IPS DF 6.9 (cell line): ENCODE measurements at places on chromosomes 2 and 18.

- no peak for DNase-seq
Observed at GRCh38 chr2:152434395-152435182, 99.6 kb downstream of the FMNL2 start.

DNA sequence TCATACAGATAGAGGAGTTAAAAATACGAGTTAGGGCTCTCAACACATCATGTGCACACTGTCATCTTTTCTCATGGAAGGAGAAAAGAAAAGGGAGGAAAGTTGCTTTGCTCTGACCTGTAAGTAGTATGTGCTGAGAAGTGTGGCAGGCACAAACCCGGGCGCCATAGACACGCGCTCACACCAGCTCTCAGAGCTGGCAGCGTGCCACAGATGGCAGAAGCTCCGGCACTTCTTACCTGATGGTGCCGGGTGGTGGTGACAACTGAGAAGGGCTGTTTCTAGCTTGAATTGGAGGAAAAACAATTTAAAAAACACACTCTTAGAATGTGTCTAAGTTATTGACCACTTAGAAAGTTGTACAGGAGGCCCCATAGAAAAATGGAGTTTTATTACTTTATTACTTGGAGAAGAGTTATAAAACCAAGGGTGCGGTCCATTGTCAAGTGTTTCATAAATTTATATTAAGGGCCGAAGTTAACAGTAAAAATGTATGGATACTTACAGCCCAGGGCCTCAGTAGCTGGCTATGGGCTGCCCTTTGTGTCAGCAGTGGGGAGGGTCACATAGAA, 92.2 kb downstream of the DPP4 start:
- DNase-seq, result no peak

GRCh38 chr18:52334896-52335295, 5.1 kb upstream of the DCC start:
- no peak for DNase-seq

DNA sequence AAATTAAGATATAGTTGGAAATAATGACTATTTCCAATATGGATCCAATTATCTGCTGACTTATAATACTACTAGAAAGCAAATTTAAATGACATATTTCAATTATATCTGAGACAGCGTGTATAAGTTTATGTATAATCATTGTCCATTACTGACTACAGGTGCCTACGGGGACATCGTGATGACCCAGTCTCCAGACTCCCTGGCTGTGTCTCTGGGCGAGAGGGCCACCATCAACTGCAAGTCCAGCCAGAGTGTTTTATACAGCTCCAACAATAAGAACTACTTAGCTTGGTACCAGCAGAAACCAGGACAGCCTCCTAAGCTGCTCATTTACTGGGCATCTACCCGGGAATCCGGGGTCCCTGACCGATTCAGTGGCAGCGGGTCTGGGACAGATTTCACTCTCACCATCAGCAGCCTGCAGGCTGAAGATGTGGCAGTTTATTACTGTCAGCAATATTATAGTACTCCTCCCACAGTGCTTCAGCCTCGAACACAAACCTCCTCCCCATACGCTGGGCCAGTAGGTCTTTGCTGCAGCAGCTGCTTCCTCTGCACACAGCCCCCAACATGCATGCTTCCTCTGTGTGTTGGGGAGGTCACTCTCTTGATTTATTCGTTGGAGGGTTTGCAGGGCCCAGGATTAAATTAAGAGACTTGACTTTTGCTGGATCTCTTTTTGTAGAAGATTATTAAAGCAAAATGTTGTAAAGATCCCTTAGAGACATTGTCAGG, 194.4 kb downstream of the RPIA start:
- no peak for DNase-seq

GRCh38 chr2:63853527-63854310, 12.0 kb downstream of the UGP2 start:
- no peak for DNase-seq

DNA sequence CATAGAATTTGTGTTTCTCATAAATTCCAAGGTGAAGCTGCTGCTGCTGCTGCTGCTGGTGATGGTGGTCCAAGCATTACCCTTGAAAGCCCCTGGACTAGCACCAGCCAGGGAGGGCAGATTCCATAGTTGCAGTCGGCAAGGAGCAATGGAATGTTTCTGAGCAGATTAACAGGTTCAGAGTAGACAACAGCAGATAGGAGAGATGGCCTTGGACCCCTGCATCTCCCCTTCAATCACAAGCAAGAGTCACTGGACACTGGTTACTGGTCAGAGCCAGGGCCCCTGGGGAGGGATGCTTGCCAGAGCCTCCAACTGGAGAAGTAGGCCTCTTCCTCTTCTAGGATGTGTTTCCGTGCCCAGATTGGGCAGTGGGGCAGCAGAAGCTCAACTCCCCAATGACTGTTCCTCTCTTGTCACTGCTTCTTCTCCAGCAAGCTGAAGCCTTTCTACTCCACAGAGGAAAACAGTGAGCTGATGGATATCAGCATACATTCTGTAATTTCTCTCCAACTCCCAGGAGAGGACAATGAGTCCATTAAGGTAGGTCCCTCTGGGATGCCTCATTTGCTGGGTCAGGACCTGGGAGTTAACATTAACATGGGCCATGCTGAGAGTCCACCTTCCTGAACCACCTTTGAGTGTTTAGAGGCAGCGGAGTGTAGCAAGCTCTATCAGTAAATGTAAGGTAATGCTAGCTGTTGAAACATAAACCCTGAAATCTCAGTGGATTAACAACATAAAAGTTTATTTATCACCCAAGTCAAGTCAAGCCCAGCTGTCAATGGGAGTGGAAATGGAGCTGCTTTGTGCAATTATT, 35.3 kb downstream of the MROH2A start:
- no peak for DNase-seq

DNA sequence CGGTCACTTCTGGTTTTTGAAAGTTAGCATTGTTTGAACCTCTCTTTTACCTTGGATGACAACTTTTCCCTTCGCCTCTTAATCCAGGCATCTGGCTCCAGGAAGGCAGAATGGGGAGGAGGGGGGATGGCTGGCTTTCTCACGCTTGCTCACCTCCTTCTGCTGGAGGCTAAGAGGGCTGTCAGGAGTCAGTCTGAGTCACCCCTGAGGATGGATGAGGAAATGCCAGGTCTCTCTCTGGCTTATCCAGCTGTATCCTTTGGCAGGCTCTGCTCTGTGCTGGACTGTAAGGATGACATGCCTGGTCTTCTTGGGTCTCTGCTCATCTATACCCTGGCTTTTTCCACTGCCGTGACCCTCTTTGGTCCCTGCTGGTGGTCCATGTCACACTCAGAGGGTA, 142.9 kb upstream of the GYPC start:
- DNase-seq, result no peak
